MV-4-11 (cell line): ENCODE measurements at places on chromosomes 5 and 9.
A peak's percentile ranks its signal among the peaks of the same experiment; 100 is the strongest.

- DNase-seq: no peak
Observed at GRCh38 chr9:76425677-76426453, 31.6 kb upstream of the RFK start.

GRCh38 chr5:133260715-133261114 lies 208.9 kb downstream of the HSPA4 start:
- DNase-seq: no peak

DNA sequence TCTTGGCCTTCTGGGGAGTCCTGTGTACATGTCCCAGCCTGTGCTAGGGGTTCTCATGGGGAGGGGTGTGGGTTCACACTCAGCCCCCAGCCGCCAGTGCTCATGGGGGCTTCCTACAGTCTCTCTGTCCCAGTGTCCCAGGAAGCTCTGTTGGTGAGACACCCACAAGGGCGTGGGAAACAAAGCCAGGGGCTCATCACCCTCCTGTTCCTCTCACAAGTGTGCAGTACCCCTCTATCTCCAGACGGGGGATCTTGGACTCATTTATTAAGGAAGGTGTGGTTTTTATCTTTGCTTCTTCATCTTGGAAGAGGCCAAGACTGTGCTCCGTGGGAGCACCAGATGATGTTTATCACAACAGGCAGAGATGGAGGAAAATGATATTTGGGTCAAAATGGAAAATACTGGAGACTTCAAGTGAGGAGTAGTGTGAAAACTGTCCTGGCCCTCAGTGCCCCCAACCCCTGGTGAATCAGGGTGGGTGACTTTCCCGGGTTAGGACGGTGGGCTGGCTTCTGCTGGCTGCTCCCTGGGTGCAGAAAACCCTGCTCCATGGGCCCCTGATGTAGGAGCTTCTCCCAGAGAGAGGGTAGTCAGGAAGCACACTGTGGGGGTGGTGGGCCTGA lies 15.2 kb downstream of the TMEM171 start:
- DNase-seq: peak; percentile 22

GRCh38 chr5:169164481-169164925 lies 136.4 kb downstream of the SLIT3 start:
- no peak for DNase-seq

DNA sequence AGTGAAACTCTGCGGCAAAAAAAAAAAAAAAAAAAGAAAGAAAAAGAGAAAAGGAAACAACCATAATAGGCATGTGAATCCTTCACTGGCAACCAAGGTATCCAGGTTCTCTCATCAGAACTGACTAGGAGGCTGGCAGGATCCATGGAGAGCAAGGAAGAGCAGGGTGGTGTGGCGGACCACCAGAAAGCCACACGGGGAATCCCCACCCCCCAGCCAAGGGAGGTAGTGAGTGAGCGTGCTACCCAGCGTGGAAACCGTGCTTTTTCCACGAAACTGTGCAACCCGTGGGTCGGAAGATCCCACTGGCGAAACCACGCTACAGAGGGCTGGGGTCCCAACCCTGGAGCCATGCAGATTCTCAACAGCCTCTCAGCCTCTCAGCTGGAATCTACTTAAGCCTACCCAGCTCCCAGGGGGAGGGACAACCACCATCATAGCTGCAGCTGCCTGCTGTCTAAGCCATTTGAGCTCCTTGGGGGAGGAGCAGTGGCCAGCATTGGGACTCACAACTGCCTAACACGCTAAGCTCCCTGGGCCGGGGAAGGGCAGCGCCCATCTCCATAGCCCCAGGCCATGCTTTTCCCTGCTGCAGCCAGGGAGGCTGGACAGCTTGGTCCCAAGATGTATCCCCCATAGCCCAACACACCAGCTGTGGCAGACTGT lies 91.6 kb downstream of the PRELID2 start:
- no peak for DNase-seq

DNA sequence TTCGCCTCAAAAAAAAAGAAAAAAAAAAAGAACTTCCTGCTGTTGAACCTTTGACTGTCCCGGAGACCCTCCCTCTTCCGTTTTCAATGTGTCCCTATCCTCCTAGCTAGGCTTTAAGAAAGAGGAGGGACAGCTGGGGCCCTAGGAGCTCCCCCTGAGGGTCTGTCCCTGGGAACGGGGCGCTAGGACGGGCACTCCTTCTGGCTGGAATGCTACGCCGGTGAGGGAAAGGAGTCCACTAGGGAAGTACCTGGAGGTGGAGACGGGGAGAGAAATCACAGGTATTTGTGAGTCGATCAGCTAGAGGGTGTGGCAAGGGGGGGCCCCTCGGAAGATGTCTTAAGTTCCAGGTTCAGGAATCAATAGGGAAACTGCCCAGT lies 4.6 kb downstream of the SIT1 start:
- DNase-seq: peak; percentile 9
